Glutamatergic neuron (in vitro differentiated cells): ENCODE measurements at places on chromosomes 1 and 21. TPM values are rescaled to one million over a fixed set of nuclear protein-coding genes. Genes with fewer than 3 reads are reported as not detected.

DNA sequence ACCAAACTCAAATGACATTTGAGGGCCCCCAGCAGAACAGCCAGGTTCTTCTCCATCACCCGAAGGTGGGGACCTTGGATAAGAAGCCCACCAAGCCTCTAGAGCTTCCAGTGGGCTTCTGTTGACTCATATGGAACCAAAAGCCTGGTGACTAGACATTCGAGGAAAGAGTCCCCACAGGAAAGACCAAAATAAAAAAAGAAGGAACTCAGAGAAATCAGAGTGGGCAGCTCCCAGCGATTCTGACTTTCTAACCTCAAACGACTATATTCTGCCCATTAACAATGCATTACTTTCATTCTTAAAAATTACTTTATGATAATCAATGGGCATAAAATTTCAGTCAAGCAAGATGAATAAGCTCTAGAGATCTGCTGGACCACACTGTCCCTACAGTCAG, 9.6 kb upstream of the CHIT1 start:
- no peak for DNase-seq

DNA sequence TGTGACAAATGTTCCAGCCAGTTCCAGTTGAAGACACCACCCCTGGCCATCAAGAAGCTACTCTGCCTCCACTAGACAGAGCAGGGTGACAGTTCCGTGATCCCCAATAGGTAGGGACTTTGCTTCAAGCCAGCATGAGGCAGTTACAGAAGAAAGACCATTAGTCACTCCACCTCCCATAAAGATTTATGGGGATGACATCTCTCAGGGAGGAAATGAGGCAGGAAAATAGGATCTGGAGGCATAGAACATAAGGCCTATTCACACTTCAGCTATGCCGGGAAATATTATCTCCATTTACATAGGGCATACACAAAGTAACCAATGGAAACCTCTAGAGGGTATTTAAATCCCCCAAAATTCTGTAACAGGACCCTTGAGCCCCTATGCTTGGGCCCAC, 3.5 kb upstream of the GBP7 start:
- no peak for DNase-seq

Gene KCNAB2
- total RNA-seq = 20.4 TPM

DNA sequence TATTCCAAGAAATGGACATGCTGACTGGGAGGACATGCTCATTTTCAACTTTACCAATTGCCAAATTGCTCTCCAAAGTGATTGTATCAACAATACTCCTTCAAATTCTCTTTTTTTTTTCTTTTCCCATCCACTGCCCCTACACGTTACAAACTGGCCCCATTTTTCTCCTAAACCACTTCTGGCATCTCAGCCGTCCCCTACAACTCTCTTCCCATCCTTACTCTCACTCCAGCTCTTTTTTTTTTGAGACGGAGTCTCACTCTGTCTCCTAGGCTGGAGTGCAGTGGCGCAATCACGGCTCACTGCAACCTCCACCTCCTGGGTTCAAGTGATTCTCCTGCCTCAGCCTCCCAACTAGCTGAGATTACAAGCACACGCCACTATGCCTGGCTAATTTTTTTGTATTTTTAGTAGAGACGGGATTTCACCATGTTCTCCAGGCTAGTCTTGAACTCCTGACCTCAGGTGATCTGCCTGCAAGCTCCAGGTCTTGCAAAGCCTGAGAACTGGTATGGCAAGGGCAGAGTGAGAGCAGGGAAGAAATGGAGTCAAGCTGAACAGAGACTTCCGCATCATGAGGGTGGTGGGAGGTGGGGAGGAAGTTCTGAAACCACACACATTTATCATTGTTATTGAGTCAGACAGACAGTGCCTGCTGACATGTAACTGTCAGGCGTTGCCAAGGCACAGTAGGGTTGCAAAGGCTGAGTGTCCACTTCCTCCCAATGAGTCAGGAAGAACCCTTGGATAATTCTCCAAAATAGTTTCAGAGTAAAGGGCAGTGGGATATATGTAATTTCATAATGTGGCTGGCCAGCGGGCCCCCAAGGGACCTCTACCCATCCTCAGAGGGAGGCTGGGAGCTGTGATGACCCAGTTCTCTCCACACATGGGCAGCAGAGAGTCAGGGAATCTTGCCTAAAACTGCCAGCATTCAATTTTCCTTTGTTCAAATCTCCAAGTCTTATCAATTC, 17.4 kb downstream of the CELA3A start:
- peak; percentile 36 for DNase-seq

GRCh38 chr1:167808104-167808503, 86.3 kb downstream of the MPZL1 start:
- DNase-seq = no peak

DNA sequence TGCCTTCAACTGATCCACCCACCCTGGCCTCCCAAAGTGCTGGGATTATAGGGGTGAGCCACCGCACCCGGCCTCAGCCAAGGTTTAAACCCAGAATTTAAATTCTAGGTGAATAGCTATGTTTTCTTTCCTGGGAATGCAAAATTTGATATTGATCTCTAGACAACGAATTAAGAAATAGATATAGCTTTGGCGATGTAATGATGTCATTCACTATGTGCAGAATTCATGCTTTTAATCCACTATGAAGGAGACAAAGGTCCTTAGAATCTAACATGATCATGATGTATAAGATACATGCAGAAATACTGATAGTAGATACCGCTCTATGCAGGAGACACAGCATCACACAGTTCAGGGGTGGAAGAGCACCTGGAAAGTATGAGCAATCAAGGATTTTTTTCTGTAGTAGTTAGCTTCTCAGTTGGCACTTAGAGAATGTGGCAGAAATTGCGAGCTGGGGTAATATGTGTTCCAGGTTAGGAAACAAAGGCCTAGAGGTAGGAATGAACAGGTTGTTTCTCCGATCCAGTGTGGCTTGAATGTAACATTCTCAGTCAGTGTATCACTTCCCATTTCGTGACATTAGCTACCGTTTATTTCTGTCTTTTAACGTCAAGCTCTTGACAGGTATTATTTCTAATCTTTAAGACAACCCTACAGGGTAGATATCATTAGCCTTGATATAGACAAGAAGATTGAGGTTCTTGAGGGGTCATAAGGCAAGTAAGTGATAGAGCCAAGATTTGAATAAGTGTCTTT, 3.0 kb upstream of the CEP350 start:
- DNase-seq = no peak

DNA sequence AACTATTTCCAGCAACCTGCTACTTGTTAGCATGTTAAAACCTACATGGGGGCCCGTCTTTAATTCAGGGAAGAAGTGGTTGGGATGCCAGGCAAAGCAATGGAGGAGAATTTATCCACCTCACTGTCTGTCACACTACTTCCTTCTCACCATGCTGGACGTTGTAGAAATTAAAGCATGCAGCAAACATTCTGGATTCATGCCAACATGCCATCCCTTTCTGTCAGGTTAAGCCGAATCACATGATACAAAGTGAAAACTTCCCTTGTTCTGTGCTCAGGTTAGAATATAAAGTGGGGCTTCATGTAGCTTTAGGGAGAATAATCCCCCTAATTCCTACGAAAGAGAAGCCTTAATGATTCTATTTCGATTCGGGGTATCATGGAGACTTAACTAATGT, 95.5 kb downstream of the ERG start:
- no peak for DNase-seq

GRCh38 chr21:39788383-39788782, 43.4 kb downstream of the IGSF5 start:
- DNase-seq = peak; percentile 63

DNA sequence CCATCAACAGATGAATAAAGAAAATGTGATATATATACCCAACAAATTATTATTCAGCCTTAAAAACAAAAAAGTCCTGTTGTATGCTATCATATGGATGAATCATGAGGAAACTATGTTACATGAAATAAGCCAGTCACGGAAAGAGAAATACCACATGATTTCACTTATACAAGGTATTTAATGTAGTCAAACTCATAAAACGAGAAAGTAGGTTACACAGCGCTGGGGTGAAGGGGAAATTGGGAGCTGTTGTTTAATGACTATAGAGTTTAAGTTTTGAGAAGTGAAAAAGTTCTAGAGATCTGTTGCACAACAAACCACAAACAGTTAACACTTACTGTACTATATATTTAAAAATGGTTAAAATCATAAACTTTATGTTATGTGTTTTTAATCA, 58.5 kb downstream of the SLC25A24 start:
- DNase-seq = no peak

DNA sequence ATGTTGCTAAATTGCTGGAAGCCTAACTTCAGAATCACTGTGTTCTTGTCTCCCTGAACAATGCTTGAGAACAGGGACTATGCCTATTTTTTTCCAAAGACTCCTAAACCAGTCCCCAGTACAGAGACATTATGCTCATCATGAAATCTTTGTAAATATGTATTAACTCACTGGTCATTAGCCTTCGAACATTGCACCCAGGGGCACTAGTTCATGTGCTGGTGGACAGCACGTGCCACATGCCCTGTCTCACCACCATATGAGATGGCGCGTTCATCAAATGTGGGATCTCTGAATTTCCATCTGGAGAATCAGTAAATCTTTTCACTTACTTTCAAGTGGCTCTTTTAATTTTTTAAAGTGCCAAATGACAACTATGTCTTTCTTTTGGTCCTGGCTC, 11.0 kb upstream of the ATP1A1 start:
- no peak for DNase-seq

DNA sequence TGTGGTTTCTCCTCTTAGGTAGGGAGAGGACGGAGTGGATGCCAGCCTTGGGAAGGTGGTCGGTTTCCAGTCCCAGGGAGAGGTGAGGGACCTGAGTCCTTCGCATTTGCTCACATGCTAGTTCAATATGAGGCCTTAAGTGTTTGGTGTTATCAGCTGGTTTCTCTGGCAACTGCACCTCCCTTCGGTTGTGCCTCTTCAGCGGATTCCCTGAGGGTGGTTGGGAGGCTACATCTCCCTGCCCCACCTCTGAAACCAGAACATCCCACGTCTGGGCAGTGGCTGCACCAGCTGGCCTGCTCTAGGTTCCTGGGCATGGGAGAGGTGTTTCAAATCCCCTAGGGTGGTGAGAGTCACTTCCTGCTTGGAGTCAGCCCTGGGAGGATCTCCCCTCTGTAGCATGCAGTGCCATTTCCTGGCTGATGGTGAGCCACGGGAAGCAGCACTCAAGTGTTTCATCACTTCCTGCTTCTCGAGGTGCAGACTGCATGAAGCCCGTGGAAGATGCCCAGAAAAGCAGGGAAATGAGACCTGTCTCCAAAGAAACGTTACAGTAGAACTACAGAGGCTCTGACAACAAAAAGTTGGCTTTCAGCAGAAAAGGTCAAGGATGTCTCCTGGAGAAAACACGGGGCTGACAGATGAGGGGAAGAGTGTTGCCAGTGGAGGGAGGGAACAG, 4.5 kb downstream of the TMEM125 start:
- DNase-seq = no peak

GRCh38 chr1:54163051-54163450, 10.3 kb upstream of the CDCP2 start:
- no peak for DNase-seq

DNA sequence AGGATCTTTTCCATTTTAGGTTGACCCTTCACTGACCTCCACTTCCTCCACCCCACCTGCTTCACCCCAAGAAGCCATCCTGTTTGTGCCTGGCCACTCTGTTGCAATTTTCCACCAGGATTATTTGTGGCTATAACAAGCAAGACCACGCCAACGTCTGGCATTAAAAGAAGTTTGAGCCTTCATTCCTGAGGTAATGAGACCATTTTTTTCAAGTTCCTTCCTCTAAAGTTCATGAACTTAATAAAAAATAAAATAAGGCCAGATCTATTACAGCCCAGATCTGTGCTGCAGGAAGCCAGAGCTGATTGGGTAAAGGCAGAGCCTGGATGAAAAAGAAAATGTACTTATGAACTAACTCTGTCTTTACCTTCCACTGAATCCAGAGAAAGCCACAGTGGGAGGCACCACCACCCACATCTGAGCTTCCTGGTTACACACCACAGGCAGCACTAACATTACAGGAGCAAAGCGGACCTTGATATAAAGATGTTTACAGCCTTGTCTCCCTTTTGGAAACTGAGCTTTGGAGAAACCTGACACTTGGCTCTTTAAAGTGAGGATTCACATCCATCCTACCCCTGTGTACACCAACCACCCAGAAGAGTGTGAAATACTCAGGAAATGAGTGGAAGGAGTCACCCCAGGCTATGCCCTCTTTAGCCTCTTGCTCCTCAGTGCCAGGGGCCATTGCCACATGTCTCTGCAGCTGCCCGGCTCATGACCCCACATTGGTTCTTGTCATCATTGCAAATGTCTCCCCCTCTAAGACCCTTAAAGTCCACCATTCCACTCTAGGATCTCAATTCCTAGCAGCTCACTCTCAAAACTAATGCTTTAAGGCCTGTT, 293.6 kb downstream of the PLPP3 start:
- DNase-seq = no peak

- peak; percentile 84 for DNase-seq
Observed at GRCh38 chr1:156421062-156421938, 52.3 kb downstream of the RHBG start.
